Right hindlimb (tissue), 1 donor: ENCODE measurements at places on chromosomes 5 and 9.

- no peak for DNase-seq
These were observed 22.6 kb downstream of the TGFBR1 start for GRCh38 chr9:99127356-99128132.

GRCh38 chr5:103036601-103037000, 83.3 kb downstream of the GIN1 start:
- no peak for DNase-seq

GRCh38 chr5:150527038-150527437, 19.1 kb downstream of the NDST1 start:
- DNase-seq: no peak

GRCh38 chr9:84924266-84924665, 254.7 kb downstream of the NTRK2 start:
- DNase-seq: no peak

DNA sequence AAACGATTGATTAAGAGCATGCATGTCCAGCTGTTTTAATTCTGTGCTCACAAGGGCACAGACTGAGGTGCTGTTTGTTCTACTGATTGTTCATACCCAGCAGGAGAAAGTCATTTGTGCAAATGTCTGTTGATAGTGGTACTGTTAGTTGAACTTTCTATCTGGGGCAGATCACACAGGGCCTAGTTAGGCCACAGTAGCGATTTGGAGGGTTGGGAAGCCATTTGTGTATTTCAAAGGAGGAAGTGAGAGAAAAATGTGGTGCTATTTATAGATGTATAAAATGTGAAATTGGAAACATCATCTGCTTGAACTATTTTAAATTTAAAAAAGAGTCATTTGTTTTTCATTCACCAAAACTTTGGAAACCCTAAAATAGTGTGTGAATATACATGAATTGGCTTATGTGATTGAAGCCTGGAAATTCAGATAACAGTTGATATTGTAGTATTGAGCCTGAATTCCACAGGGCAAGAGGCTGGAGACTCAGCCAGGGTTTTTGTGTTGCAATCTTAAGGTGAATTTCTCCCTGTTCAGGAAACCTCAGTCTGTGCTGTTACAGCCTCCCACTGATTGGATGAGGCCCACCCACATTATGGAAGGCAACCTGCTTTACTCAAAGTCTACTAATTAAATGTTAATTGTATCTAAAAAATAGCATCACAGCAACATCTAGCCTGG, 162.0 kb upstream of the CDKN2B start:
- no peak for DNase-seq

- no peak for DNase-seq
These were observed 366.7 kb downstream of the GABRG2 start for GRCh38 chr5:162434281-162434680.

DNA sequence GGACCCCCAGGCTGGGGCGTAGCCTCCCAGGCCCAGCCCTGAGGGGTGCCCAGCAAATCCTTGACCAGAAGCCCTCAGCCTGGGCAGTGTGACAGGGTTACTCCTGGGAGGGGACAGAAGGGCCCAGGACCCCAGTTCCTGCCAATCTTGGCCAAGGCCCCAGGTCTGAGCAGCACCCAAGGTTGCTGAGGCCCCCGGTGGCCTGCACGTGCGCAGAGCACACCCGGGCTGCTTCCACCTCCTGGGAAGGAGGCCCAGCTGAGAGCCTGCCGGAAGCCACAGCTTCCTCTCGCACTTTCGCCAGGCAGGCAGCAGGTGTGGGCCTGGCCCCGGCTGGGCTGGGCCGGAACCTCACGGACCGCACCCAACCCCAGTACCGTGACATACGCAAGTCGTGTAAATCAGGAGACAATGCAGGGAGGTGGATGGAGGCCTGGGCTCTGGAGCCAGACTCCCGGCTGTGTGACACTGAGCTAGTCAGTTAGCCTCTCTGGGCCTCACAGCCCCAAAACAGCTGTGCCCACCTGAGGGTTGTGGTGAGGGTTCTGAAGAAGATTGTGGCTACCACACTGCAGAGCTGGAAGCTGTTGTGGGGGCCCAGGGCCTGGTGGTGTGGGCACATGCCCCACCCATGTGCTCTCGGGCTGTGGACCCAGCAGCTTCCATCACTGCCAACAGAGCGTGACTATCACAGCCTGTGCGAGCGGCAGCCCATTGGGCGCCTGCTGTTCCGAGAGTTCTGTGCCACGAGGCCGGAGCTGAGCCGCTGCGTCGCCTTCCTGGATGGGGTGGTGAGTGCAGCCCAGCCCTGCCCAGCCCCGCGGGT, 5.1 kb downstream of the GRK6 start:
- DNase-seq: no peak

DNA sequence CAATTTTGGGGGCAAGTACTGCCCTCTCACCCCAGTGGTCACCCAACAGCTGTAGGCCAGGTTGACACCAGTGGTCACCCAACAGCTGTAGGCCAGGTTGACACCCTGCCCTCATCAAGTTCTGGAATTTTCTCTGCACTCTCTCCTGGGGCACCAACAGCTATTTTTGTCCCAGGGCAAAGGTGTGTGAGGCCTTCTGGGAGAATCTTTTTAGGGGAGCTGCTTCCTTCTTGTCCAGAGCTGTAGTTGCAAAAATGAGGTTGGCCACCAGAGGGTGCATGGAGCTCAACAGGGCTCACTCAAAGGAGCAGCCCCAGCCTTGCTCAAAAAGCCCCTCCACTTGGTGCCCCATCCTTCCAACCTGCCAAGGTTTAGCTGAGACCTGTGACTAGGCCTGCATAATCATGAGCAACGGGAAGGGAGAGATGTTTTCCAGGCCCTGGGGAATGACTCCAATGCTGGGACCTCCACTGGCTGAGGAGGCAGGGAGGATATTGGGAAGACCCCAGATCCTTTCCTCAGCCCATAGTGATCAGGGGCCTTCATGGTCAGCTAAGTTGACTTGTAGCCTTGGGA, 10.6 kb upstream of the P4HA2 start:
- peak; percentile 74 for DNase-seq

- no peak for DNase-seq
These were observed 25.1 kb upstream of the GCNT1 start for GRCh38 chr9:76433836-76434235.

GRCh38 chr5:53194086-53194485, 84.5 kb upstream of the MOCS2 start:
- DNase-seq: no peak

DNA sequence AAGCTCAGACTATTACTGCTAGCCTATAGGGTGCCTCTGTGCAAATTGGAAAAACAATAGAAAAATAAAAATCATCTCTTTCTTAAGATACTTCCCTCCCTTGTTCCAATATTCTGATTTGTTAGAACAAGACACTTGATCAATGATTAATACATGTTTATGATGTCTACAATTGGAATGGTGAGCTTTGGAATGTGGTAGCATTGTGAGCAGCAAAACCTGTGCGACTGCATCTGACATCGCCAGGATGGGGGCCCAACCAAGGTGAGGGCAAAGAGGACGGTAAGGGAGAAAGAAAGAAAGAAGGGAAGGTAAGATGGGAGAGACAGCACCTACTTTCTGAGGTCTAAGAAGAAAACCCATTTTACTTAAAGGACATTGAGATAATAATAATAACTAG, 183.0 kb upstream of the TRIM32 start:
- DNase-seq: no peak

GRCh38 chr5:143290125-143290524, 113.4 kb downstream of the NR3C1 start:
- no peak for DNase-seq

DNA sequence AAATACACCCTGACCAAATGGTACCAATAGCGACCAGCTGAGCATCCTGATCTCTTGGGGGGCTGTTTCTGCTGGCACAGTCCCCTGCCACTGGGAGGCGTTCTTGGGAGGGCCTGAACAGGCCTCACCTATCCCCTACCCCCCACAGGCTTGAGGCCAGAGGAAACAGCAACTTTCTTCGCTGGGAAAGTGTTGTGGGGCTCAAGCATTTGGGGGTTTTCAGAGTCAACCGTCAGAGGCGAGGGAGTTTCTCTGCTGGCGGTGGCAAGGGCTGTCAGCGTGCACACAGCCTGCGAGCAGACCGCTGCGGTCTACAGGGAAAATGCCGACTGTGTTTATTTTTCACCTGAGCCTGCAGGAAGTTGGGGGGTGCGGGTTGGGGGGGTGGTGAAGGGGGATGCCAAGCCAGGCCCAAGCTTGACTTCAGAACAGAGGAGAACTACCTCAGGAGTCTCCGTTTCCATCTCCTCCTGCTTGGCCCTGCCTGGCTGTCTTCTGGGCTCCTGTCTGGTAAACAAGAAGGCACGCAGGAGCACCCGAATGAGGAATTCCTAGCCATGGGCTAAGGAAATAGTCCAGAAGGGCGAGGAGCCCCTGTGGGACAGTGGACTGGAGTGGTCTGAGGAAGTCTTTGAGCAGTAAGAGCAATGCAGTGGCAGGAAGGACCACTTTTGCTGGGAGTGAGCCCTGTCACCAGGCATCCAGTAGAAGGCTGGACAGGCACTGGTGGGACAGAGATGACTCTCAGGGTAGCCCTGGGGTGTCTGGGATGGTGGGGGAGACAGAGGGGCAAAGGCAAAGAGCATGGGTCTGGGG, 18.1 kb downstream of the TCF7 start:
- DNase-seq: peak; percentile 28

GRCh38 chr9:36245906-36246305, 12.3 kb downstream of the GNE start:
- no peak for DNase-seq

DNA sequence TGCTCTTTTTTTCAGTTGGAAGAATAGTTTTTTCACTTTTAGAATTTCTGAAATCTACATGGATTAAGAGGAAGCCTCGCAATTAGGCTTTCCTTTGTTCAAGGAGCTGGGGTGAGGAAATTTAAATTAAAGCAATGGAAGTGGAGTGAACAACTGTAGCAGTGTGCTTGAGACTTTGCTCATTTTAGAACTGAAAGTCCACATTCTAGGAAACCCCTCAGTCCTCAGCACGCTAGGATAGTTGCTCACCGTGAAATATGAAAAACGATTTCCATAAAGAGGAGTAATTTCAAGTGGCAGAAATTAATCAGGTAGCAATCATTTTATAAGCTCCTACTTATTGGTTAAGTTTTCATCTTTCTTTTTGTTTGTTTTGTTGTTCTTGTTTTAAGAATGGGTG, 243.0 kb upstream of the ITGA1 start:
- no peak for DNase-seq

DNA sequence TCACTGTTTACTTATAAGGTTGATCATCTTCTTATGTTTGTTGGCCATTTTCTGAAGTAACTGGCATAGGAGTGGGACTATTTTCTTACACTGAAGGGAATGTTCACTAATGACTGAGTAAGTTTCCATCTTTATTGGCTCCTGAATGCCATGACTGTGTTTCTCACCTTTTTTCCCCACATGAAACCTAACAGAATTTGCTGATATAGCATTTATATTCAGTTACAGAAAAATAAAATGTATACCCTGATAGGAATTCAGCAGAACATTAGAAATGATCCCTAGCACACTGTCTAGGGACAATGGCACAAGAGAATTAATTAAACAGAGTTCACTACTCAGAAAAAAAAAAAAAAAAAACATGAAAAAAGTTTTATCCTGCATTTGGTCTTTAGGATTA, 1465.1 kb upstream of the C9orf72 start:
- DNase-seq: no peak

GRCh38 chr9:132644251-132644650, 25.5 kb downstream of the DDX31 start:
- no peak for DNase-seq

DNA sequence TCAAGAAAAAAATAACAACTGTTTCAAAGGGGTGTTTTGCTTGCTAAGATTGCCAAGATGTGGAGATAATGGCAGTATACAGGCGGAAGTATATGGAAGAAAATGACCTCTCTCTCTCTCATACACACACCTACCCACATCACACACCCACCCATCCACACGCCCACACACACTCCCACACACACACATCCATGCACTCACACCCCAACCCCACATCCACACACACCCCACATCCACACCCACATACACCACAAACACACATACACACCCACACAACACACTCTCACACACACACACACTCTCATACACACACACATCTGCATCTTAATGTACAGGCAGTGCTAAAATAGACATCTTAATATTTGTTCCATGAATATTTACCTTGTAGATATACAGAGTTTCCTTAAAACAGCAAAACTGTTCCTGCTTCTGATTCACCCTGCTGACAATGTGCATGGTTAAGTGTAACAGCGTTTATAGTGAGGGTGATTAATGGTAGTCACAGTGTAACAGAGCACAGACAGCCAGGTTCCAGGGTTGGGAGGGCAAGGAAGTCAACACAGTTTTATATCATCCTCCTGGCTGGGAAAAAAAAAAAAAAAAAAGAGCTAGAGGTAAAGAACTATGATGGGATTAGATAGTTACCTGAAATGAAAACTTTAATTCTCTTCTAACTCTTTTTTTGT, 8.3 kb downstream of the BHMT2 start:
- no peak for DNase-seq

DNA sequence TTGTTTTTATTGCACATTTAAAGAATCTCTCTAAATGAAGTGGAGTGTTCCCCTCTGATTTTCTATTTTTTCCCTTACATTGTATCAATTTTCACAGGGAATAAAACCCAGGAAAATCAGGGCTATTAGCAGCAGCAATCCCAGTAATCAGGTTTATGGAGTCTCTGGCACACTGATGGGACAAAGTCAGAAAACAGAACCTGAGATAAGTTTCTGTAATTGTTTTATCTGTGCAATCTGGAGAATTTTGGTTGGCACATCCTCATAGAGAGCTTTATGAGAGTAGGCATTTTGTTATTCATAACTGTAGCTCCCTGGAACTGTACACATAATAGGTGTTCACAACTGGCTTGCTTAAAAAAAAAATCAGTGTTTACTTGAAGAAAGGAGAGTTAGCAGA, 96.9 kb upstream of the IL6ST start:
- no peak for DNase-seq

DNA sequence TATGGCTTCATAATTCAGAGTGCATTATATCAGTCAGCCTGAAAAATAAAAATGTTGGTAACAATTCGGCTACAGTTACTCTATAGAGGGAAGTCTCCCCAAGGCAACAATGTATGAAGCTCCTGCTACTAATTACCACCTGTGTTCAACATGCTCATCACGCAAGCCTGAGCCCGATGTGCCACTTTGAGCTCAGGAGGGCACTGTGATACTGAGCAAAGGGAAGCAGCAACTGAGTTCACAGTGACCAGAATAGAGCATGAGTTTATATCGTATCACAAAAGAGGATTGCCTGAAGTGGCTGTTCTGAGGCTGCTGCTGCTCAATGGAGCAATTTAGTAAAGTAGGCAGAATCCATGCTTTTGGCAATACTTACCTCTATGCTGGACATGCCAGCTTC, 202.0 kb upstream of the HAPLN1 start:
- no peak for DNase-seq

DNA sequence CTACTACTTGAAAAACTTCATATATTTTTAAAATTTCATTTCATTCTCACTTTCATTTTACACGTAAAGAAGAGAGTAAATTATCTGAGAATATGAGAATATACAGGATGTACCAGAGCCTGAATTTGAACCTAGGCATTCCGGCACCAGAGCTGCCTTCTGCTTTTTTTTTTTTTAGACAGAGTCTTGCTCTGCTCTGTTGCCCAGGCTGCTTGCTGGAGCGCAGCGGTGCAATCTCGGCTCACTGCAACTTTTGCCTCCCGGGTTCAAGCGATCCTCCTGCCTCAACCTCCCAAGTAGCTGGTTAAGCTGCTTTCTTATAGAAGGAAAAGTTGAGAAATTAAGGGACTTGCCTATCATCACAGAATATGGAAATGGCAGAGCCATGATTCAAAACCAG, 540.1 kb downstream of the EBF1 start:
- no peak for DNase-seq

- no peak for DNase-seq
These were observed at the start of gene SV2C for GRCh38 chr5:76082772-76083554. Gene SV2C, plus strand, starts transcription at chr5:76083383. Its CDS starts 48,368 bp downstream, at chr5:76131751.

GRCh38 chr5:52481201-52481600, 306.5 kb upstream of the ITGA1 start:
- no peak for DNase-seq

- no peak for DNase-seq
These were observed 95.3 kb downstream of the LIX1 start for GRCh38 chr5:97047076-97047475.
